ENCODE measurements at places on chromosomes 2 and 18.
A peak's percentile ranks its signal among the peaks of the same experiment; 100 is the strongest.

DNA sequence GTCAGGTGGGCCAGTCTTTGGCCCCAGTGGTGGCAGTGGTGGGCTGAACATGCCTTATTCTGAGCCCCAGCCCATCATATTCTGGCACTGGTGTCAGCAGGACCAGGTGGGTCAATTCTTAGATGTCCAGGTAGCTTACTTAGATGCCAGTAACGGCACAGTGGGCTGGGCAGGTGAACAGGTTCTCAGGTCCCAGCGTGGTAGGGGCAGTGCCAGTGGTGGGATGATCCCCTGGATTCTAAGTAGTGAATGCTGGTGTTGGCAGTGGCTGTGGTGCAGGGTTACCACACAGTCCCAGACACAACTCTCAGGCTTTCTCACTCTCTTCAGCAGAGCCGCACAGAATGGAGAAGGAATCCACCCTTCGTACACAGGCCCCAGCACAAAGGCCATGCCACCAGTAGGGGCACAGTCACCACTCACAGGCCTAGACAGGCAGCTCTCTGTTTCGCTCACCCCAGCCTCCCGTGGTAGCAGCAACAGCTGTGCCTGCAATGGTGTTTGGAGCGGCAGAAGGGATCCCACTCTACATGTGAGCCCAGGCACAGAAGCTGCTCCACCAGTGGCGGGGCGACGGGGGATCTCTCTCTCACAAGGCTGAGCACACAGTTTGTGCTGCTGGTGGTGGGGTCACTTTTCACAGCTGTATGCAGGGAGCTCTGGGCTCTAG is 97.3 kb downstream of the ANKRD12 start:
- no peak for DNase-seq

DNA sequence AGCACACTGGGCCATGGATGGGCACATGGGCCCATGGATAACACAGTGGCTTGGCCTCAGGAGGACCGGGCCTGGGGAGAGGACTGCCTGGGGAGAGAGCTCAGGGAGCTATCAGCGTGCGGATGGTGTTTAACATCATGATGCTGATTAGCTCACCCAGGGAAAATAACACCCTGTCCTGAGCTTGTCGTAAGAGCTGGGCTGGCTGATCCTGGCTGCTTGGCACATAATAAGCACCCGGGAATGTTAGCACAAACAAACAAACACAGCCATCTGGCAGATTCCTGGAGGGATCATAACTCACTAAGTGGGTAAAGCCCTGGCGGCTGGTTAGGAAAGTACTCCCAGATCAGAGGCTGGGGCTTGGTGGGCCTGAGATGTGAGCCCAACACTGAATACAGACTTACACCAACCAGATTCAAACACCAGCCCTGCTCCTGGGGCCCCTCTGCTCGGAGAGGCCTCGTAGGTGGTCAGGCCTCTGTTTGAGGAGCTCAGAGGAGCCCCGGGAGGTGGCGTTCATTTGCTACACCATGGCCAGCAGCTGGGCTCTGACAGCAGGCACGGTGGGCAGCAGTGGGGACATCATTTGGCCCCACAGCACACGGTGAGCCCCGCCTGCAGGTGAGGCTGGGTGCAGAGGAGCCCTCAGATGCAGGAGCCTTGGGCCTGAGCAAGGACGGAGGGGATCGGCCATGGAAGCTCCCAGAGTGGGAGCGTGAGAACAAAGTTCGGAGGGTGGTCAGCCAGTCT is 193.4 kb upstream of the HDAC4 start:
- no peak for DNase-seq

- DNase-seq = no peak
These were observed 25.1 kb downstream of the CDK15 start for GRCh38 chr2:201831469-201831868.

DNA sequence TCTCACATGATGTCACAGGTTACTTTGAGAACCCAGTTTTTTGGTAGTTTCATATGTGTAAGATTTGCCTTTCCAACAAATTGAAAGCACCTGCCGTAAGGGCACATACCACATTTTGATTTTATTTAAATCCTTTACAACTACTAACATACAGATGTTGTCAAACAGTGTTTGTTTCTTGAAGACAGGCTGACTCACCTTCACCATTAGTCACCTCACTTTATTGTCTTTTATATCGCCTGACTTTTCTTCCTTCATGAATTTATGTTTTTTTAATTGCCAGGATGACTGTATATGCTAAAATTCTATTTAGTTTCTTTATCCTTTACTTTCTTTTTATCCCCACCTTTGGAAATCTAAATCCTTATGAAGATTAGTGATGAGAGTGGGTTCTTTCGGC is 886.7 kb downstream of the SUCLG1 start:
- no peak for DNase-seq

DNA sequence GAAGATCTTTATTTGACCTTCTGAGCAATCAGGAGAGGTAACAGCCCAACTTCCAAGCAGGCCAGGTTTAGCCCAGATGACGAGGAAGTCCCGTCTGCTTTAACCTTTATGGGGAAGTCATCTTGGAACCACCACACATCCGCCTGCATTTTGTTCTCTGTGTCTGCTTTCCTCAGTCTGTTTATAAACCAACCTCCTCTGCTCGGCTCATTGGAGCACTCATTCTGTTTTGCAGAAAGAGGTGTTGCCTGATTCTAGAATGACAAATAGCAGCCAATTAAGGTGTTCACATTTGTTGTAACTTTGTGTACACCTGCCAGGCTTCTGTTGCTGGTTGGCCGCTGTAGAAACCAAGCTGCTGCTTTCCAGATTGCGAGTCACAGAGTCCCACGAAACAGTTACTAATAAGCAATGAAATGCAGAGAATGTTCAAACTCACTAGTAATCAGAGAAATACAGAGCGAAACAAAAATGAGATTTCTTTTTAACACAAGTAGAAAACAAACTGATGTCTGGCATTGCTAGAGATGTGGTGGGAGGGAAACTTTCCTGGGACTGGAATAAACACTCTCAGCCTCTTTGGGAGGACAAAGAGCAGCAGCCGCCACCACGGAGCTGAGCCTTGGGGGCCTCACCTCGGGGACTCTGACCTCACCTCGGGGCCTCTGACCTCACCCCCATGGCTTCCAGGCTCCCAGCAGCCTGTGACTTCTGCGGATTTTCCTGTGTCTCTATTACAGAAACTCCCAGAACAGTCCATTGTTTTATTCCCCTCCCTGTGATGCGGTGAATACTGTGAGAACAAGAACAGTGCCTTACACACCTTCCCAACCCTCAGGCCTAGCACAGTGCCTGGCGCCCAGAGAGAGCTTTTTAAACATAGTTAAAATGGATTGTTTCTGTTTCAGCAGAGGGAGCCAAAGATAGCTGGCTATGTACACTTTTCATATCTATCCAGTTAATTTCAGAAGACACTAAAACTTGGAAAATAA is 64.0 kb downstream of the MBP start:
- DNase-seq = peak; percentile 78

DNA sequence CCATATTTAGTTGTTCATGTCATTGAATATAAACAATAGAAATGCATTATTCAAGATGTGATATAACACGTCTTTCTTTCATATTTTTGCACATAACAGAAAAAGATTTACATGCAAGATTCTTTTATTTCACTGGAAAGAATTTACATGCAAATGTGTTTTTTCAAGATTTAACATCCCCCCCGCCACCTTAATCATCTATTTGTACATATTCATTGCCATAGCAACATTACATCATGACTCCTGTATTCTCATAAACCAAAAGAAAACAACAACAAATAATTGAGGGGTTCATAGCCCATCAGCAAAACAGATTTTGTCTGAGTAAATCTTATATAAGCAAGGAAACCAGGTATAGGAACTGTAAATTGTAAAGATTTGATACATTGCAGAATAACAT is 3.2 kb upstream of the ACVR1C start:
- no peak for DNase-seq

DNA sequence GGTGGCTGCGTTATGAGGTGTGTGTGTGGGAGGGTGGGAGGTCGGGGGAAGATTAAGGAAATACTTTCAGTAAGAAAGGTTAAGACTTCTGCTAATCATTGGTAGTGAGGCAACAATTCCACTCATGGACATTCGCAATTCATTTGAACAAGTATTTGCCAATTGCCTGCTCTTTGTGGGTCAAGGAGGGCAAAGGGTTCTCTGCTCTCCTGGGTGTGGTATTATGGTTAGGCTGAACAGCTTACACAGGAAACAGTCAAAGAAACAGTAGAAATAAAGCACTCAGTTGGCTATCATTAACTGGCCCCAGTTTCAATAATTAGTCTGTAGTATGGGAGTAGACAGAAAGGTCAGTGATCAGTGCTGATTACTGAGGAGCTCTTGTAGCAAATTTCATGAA is 357.0 kb upstream of the FANCL start:
- no peak for DNase-seq

DNA sequence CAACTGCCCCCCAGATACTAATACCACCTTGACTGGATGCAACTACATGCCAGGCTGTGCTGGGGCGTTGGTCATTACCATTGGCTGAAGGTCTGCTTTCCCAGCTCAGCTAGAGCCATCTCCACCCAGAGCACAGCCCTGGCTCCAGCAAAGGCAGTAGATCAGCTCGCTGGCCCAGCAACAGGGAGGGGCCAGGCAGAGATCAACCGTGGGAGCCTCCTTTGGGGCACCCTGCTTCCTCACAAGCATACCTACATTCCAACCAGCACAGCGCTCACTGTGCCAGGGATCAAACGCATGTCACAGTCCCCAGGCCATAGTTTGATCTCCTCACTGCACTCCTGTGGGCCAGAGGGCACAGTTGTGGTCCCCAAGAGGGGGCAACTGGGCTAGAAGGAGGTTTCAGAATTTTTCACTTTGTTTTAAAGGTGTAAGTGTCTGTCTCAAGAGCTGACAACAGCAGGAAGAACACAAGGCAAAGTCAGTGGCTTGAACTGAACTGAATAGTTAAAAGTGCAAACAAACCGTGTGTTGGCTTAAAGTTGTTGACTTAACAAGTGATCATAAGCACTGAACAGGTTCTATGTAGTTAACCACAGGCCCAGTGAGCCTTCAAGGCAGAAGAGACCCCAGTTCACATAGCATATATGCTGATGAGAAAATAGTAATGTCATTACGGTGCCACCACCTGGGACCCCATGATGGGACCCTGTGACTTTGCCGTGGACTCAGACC is 70.1 kb upstream of the BZW1 start:
- DNase-seq = no peak

GRCh38 chr18:68148863-68149262 is 566.0 kb downstream of the TMX3 start:
- no peak for DNase-seq

GRCh38 chr2:128607911-128608506 is 289.3 kb upstream of the HS6ST1 start:
- no peak for DNase-seq

- no peak for DNase-seq
These were observed 100.6 kb downstream of the RNF144A start for GRCh38 chr2:7017671-7018281.

DNA sequence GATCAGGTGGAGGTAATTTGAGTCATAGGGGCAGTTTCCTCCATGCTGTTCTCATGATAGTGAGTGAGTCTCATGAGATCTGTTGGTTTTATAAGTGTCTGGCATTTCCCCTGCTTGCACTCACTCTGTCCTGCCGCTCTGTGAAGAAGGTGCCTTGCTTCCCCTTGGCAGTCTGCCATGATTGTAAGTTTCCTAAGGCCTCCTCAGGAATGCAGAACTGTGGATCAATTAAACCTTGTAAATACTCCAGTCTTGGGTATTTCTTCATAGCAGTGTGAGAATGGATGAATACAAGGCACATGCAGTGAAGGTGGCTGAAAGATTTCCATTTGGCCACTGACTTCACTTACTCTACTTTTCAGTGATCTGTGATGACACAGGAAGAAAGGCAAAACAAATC is 133.7 kb downstream of the SH3BP4 start:
- DNase-seq = no peak

- DNase-seq = peak; percentile 27
These were observed 12.4 kb upstream of the ANKRD44 start for GRCh38 chr2:197322724-197323720.

- no peak for DNase-seq
These were observed 5.6 kb upstream of the ATOH8 start for GRCh38 chr2:85748039-85748734.

GRCh38 chr18:38747153-38747552 is 1181.6 kb upstream of the CELF4 start:
- DNase-seq = no peak

DNA sequence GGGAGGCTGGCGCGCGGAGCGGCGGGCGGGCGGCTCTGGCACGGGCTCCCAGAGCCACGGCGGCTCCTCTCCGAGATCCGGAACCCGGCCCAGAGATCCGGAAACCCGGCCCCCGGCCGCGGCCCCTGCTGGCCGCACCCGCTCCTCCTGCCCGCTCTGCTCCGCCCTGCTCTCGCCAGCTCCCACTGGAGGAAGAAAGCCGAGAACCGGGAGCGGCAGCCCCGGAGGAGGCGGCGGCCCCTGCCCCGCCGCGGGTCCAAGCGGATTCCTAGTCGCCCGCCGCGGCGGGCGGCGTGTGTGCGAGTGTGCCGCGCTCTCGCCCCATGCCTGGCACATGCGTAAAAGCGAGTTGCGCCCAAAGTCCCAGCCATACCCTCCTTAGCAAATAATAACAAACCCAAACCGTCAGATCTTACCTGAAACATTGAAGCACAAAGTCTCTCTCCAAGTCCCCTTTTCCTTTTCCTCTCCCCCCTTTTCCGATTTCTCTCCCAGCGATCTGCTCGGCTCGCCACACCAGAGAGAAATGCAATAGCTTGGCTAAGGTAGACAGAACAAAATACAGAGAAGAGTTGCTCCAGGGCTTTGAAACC is 108.7 kb upstream of the KCTD1 start:
- DNase-seq = no peak

GRCh38 chr2:119126650-119127049 is 31.9 kb downstream of the C1QL2 start:
- no peak for DNase-seq

DNA sequence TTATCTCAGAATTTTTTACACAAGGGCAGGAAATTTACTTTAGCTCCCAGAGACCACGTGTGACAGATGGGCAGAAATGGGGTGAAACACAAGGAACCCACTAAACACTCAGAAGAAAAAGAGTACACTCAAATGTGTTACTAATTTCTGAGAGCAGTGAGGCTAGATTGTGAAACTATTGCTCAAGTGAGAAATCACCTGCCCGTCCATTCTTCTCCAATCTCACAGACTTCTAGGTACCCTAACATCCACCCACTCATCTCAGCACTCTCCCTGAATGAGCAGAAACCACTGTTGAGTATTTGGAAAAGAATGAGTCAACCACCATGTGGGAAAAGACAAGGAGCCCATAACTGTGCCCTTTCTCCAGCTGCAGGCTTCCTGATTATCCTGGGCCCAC is 293.0 kb upstream of the CDH2 start:
- DNase-seq = no peak

DNA sequence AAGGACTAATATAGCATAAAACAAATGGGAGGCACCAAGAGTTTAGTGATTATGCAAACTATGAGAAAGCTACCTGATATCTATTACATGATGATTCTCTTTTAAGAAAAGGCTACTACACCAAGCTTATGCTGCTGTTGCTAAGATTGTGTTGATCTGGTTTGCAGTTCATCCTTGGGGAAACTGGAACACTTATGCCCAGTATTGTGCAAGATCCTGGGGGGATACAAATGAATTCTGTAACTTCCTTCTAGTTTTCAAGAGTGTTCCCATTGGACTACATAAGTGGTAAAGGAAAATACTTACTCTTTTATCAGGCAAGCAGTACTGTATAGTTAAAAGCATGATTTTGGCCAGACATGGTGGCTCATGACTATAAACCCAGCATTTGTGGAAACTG is 3.1 kb upstream of the NMI start:
- DNase-seq = no peak
